ENCODE measurements at places on chromosomes 6 and 20. TPM values are rescaled to one million over a fixed set of nuclear protein-coding genes. Genes with fewer than 3 reads are reported as not detected.
A peak's percentile ranks its signal among the peaks of the same experiment; 100 is the strongest.

ADGB gene
- polyA plus RNA-seq, result not detected

GRCh38 chr6:105646391-105646867, 243.5 kb upstream of the PREP start:
- H3K4me1 ChIP-seq, result peaks cover 51% of the 10 kb centered on the region
- 0 out of 2 replicates have a peak overlapping the region, but pooled peaks have one; percentile 22 for H3K4me3 ChIP-seq
- no peaks in the 10 kb centered on the region for H3K36me3 ChIP-seq

- peak overlapping the region; percentile 96 for H3K27ac ChIP-seq
- H3K27me3 ChIP-seq, result no peaks in the 10 kb centered on the region
- H3K4me1 ChIP-seq, result peaks cover 14% of the 10 kb centered on the region
- peak; percentile 97 for DNase-seq
- no peaks in the 10 kb centered on the region for H3K36me3 ChIP-seq
Observed at GRCh38 chr6:26204332-26205160, 117.3 kb downstream of the HFE start.

- peak overlapping the region; percentile 76 for H3K27ac ChIP-seq
- H3K4me1 ChIP-seq, result peaks cover 70% of the 10 kb centered on the region
- H3K27me3 ChIP-seq, result no peaks in the 10 kb centered on the region
- no peaks in the 10 kb centered on the region for H3K36me3 ChIP-seq
Observed at GRCh38 chr20:46552460-46553420, 2.3 kb upstream of the OCSTAMP start.
